Upper lobe of right lung (tissue), 1 donor: ENCODE measurements at places on chromosomes 13 and 19. TPM values are rescaled to one million over a fixed set of nuclear protein-coding genes. Genes with fewer than 3 reads are reported as not detected.
A peak's percentile ranks its signal among the peaks of the same experiment; 100 is the strongest.

DNA sequence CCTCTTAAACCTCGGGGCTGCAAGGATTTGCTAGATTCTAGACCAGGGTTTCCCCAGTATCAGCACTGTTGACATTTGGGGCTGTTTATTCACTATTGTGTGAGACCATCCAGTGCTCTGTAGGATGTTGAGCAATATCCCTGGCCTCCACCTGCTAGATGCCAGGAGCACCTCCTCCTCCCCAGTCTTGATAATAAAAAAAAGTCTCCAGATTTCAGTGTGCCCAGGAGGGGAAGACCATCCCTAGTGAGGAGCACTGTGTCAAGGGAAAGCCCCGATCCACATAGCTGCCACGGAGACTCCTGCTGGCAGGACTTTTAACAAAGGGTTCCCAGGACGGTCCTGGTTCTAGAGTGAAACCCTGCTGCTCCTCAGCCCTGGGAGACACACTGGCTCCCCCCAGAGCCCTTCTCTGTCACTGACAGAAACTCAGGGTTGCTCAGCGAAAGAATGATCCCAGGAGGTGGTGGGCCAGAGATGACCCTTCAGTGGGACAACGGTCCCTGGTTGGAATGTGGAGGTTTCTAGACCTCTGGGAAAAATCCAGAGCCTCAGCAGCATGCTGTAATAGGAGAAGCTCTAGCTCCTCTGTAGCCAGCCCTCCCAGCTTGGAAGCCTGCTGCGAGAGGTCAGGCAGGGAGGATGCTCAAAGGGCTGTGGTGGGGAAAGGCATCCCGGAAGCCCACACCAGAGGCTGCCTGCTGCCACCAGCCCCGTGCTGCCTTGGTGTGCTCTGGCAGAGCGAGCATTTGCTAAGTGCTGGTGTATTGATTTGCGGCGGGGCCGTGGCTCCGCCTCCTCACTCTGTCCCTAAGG lies 20.3 kb downstream of the LYL1 start:
- H3K4me1 ChIP-seq, result peaks cover 37% of the 10 kb centered on the region
- no peak overlapping the region for H3K27ac ChIP-seq
- H3K36me3 ChIP-seq, result peaks cover 40% of the 10 kb centered on the region
- H3K27me3 ChIP-seq, result no peaks in the 10 kb centered on the region
- no peak for DNase-seq
- H3K4me3 ChIP-seq, result no peak overlapping the region

GRCh38 chr19:15866636-15867035 lies 31.2 kb downstream of the CYP4F2 start:
- no peak overlapping the region for H3K27ac ChIP-seq
- no peaks in the 10 kb centered on the region for H3K4me1 ChIP-seq
- H3K27me3 ChIP-seq, result no peaks in the 10 kb centered on the region
- H3K4me3 ChIP-seq, result no peak overlapping the region
- no peaks in the 10 kb centered on the region for H3K36me3 ChIP-seq

GRCh38 chr13:40640845-40641458 lies 25.5 kb downstream of the FOXO1 start:
- H3K4me1 ChIP-seq, result peaks cover 48% of the 10 kb centered on the region
- H3K4me3 ChIP-seq, result no peak overlapping the region

- no peak overlapping the region for H3K4me3 ChIP-seq
- no peaks in the 10 kb centered on the region for H3K4me1 ChIP-seq
- no peaks in the 10 kb centered on the region for H3K36me3 ChIP-seq
- no peak overlapping the region for H3K27ac ChIP-seq
- peaks cover 6% of the 10 kb centered on the region for H3K27me3 ChIP-seq
These were observed 17.0 kb downstream of the RXFP2 start for GRCh38 chr13:31756346-31756745.

The LRRC63 gene
- 0.29 TPM for total RNA-seq

DNA sequence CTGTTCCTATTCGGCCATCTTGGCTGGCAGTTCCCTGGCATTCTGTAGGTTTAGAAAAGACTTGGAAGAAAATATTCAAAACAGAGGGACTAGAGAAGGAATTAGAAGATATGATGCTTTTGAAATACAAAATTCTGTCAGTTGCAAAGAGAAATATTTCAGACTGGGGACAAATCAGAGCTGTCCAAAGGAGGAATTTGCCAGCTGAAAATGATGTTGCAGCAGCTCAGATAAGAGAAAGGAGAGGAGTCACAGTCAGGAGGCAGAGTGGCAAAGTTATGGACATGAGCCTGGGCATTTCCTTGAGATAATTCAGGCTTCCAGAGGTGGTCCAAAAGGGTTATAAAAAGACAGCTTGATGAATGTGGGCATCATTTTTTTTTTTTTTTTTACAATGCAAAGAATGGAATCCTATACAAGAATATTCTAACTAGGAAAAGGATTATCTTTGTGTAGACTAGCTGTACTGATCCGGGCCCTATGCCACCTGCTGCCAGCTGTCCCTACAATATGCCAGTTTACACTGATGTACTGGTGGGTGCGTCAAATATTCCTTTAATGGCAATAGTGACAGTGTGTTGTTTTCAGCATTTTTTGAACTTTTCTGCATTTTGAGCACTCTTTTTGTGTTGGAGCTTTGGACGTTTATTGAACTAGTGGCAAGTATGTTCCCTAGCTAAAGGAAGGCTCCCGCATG lies 31.8 kb upstream of the CBY2 start:
- H3K27me3 ChIP-seq, result no peaks in the 10 kb centered on the region
- H3K4me1 ChIP-seq, result no peaks in the 10 kb centered on the region
- H3K4me3 ChIP-seq, result no peak overlapping the region
- DNase-seq, result no peak
- no peaks in the 10 kb centered on the region for H3K36me3 ChIP-seq

The RFPL4A gene
- total RNA-seq, result not detected

GRCh38 chr19:35107545-35107944 lies 8.1 kb upstream of the FXYD3 start:
- H3K4me3 ChIP-seq, result no peak overlapping the region
- H3K27ac ChIP-seq, result no peak overlapping the region
- no peak for DNase-seq
- H3K4me1 ChIP-seq, result no peaks in the 10 kb centered on the region
- H3K27me3 ChIP-seq, result no peaks in the 10 kb centered on the region
- H3K36me3 ChIP-seq, result no peaks in the 10 kb centered on the region

The ADAMTSL5 gene
- 4.8 TPM for total RNA-seq

The PROZ gene
- total RNA-seq, result not detected

DNA sequence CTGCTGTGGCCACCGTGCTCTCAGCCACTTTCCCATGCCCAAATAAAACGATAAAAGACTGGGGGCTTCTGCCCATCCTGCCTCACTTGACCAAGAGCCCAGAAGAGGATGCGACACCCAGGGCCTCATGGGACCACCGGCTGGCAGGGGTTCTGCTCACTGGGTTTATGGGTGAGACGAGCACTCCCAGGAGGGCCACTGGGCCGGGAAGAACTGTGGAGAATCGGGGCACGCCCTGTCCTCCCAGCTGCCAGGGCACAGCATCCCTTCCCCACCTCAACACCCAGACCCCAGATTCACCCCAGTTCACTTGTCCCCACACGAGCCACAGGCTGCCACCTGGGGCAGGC lies 4.7 kb upstream of the F10 start:
- DNase-seq, result no peak
- no peaks in the 10 kb centered on the region for H3K36me3 ChIP-seq
- no peaks in the 10 kb centered on the region for H3K27me3 ChIP-seq
- H3K4me3 ChIP-seq, result no peak overlapping the region
- H3K27ac ChIP-seq, result no peak overlapping the region
- H3K4me1 ChIP-seq, result no peaks in the 10 kb centered on the region

DNA sequence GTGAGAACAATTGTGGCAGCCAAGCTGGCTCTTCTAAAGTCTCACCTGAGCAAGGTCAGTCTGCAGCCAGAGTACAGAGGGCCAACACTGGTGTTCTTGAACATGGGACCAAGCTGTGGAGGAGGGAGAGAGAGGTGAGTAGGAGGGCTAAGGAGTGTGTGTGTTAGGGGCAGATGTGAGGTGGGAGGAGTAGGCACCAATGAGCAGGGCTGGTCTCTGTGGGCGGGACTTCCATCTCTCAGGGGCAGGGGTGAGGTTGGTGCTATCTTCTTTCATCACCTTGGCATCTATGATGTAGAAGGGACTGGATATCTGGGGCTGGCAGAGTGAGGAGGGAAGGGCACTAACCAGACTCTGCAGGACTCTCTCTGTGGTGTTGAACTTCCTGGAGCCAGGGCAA lies 72.4 kb downstream of the MBD3L1 start:
- H3K27ac ChIP-seq, result no peak overlapping the region
- no peaks in the 10 kb centered on the region for H3K27me3 ChIP-seq
- DNase-seq, result peak; percentile 39
- H3K4me3 ChIP-seq, result no peak overlapping the region
- no peaks in the 10 kb centered on the region for H3K4me1 ChIP-seq
- H3K36me3 ChIP-seq, result no peaks in the 10 kb centered on the region

The KCNN1 gene
- not detected for total RNA-seq

DNA sequence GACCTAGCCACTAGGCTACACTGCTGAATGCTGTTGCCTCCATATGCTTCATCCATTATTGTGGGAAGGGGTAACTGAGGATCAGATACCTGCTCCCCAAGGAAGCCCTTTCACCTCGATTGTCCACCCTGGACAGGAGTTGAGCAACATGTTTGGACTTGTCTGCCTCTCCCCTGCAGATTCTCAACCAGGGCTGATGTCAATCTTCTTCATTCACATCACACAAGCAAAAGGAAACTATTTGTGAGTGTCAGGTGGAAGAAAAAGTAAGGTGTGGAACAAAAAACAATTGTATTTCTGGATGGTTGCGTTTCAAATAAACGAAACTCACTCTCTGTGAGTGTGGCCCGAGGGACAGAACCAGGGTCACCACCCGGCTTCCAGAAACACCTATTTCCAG lies 29.5 kb upstream of the MUC16 start:
- H3K27me3 ChIP-seq, result no peaks in the 10 kb centered on the region
- H3K27ac ChIP-seq, result no peak overlapping the region
- no peak overlapping the region for H3K4me3 ChIP-seq
- no peaks in the 10 kb centered on the region for H3K4me1 ChIP-seq

- no peak for DNase-seq
- H3K4me1 ChIP-seq, result no peaks in the 10 kb centered on the region
- no peaks in the 10 kb centered on the region for H3K27me3 ChIP-seq
- no peak overlapping the region for H3K27ac ChIP-seq
These were observed 1653.6 kb downstream of the OLFM4 start for GRCh38 chr13:54682184-54682583.

The CLEC11A gene
- 13.3 TPM for total RNA-seq

GRCh38 chr19:2659856-2660432 lies 42.5 kb downstream of the GNG7 start:
- H3K4me1 ChIP-seq, result no peaks in the 10 kb centered on the region
- H3K36me3 ChIP-seq, result no peaks in the 10 kb centered on the region
- H3K4me3 ChIP-seq, result no peak overlapping the region
- DNase-seq, result no peak
- H3K27me3 ChIP-seq, result no peaks in the 10 kb centered on the region

DNA sequence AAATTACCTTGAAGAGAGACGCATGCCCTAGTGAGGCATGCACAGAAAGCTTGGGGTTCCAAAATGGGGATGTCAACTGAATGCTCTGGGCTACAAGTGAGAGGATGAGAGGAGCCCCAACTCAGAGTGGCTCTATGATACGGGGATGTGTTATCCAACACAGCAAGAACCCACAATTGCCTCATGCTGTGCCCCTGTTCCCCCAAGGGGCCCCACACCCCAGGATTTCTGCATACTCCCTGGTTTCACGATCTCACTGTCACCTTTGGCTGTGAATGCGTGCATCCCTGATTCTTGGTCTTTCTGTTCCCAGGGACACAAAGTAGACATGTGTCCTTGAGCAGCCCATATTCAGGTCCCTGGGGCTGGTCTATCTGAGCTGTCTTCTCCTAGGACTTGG lies 29.3 kb downstream of the WDR88 start:
- no peak overlapping the region for H3K27ac ChIP-seq
- no peak overlapping the region for H3K4me3 ChIP-seq
- no peaks in the 10 kb centered on the region for H3K27me3 ChIP-seq
- no peaks in the 10 kb centered on the region for H3K36me3 ChIP-seq
- peaks cover 4% of the 10 kb centered on the region for H3K4me1 ChIP-seq

DNA sequence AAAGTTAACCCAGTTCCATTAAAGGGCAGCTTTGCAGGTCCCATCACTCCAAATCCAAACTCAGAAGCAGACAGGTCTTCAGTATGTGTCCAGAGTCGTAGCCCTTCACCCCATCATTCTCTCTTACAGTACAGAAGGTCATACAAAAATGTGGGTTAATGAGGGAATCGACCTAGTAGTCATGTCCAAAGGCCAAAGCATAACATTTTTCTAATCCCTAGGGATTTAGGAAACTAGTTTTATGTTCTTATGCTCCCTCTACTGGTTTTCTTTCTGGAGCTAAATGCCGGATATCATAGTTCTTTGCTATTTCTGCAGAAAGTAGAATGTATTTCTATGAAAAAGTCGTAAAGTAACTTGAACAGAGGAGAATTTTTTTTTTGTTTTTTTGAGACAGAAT lies 72.2 kb downstream of the DHRS12 start:
- H3K4me3 ChIP-seq, result no peak overlapping the region
- H3K36me3 ChIP-seq, result peaks cover 10% of the 10 kb centered on the region
- peaks cover 9% of the 10 kb centered on the region for H3K4me1 ChIP-seq
- H3K27me3 ChIP-seq, result no peaks in the 10 kb centered on the region
- DNase-seq, result no peak

DNA sequence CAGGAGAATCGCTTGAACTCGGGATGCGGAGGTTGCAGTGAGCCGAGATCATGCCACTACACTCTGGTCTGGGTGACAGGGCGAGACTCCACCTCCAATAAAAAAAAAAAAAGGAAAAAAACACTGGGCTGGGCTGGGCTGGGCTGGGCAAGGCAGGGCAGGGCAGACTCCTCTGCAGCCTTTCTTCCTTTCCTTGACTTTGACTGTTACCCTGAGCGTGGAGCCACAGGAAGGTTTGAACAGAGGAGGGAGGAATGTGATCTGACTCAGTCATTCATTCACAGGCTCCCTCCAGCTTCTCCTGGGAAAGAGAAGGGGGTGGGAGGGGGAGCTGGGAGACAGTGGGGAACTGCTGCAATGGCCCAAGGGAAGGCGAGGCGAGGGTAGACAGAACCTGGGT lies 2.7 kb upstream of the ACTN4 start:
- no peak overlapping the region for H3K27ac ChIP-seq
- H3K36me3 ChIP-seq, result no peaks in the 10 kb centered on the region
- H3K4me3 ChIP-seq, result no peak overlapping the region
- peaks cover 8% of the 10 kb centered on the region for H3K4me1 ChIP-seq

DNA sequence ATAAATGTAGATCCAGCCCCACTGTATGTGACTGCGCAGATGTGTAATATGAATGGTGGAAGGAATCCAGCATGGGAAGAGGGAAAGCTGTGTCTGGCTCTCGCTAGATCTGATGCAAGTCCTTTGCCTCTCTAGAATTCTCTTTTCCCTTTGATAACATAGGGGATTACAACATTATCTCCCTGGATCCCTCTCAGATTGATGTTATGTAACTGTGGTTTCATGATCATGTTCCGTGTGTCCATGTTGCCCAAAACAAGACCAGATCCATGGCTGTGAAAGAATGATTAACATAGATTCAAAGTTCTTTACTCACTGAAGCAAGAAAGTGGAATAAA lies 184.0 kb upstream of the UBL3 start:
- no peaks in the 10 kb centered on the region for H3K4me1 ChIP-seq
- no peak overlapping the region for H3K4me3 ChIP-seq
- no peaks in the 10 kb centered on the region for H3K36me3 ChIP-seq

- H3K27me3 ChIP-seq, result no peaks in the 10 kb centered on the region
- no peaks in the 10 kb centered on the region for H3K4me1 ChIP-seq
- H3K36me3 ChIP-seq, result no peaks in the 10 kb centered on the region
These were observed 343.4 kb downstream of the SLITRK5 start for GRCh38 chr13:88014527-88014926.

The LHB gene
- not detected for total RNA-seq
